T follicular helper cell (primary cell): ENCODE measurements at places on chromosomes 2 and 18.

DNA sequence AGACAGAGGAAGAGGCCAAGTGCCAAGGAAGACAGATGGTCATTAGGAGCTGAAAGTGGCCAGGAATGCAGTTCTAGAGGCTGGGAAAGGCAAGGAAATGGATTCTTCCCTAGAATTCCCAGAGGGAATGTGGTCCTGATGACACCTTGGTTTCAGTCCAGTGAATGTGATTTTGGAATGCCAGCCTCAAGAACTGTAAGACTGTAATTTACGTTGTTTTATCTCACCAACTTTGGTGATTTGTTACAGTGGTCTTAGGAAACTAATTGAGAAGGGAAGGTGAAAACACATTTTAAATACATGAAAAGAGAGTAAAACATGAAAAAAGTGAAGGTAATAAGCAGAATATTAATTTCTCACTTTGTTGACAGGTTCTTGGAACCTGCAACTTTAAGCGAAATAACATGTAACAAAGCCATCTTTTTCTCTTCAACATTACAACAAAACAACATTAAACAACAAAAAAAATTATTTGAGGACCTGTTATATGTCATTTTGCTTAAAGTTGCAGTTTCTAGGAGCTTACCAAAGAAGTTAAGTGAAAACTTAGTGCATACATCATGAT is 370.2 kb downstream of the METTL4 start:
- no peak for DNase-seq

GRCh38 chr18:56907771-56908170 is 239.1 kb upstream of the BOD1L2 start:
- no peak for DNase-seq

DNA sequence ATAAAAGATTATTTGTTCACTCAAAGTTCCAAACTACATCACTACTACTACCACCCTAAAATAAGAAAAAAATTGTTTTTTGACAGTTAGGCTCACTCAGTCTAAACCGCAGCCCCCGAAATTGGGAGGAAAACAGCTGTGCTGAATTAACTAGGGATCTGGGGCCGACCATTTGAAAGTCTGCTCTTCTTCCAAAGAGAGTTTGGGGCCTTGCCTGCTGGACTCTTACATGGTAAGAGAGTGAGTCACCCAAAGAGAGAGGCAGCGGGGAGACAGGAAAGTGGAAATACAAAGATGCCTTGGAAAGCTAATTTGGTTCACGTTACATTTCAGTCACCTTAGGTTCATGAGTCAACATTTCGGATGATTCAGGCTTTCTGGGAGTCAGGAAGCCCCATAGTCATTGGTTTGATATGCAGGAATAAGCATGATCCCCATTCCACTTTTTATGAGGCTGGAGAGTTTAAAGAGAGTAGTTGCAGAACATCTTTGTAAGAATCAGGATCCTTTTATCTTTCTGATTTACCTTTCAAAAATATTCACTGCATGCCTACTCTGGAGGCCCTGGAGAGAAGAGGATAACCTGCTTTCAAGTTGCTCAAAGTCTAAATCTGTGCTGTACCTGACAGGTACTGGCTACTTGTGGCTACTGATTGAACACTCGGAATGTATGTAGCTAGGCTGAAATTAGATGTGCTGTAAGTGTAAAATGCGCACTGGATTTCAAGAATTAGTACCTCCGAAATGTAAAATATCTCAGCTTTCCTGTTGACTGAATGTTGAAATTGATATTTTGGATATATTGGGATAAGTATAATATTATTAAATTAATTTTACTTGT is 995 bp upstream of the RTN4 start:
- DNase-seq: peak; percentile 27

GRCh38 chr2:200104015-200104414 is 148.6 kb downstream of the MAIP1 start:
- DNase-seq: no peak

DNA sequence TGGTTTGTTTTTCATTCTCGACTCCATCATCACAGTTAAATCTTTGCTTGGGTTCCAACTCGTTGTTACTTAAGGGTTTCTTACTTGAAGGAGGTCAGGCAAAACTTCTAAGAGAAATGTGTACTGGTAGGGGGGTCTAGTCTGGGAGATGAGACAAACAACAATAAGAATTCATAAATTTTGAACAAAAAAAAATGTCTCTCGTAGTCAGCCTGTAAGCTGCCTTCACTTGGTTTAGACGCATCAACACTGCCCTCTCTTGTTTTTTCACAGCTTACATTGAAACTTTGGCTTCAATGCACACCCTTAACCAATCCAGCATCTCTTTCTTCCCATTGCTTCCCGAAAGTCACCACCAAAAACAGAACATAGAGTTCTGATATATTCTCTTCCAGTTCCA is 576.4 kb upstream of the PIK3C3 start:
- DNase-seq: no peak

- no peak for DNase-seq
These were observed 217.8 kb downstream of the BCL11A start for GRCh38 chr2:60335533-60336237.

DNA sequence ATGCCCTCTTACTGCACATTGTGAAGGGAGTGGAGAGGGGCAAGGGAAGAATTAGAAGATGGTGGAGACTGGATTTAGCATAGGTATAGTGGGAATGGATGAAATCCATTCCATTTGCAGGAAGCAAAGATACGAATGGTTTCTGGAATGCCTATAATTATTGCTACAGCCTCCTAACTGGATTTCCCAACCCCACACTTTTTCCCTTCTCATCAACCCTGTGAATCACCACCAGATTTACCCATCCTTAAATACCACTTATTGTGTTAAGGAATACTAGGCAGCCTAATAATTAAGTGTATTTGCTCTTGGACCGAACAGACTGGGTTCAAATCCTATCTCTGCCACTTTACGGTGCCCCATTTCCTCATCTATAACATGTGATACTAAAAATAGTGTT is 39.3 kb upstream of the CREB1 start:
- no peak for DNase-seq

- DNase-seq: no peak
These were observed 61.2 kb downstream of the ATOH8 start for GRCh38 chr2:85814802-85815550.

DNA sequence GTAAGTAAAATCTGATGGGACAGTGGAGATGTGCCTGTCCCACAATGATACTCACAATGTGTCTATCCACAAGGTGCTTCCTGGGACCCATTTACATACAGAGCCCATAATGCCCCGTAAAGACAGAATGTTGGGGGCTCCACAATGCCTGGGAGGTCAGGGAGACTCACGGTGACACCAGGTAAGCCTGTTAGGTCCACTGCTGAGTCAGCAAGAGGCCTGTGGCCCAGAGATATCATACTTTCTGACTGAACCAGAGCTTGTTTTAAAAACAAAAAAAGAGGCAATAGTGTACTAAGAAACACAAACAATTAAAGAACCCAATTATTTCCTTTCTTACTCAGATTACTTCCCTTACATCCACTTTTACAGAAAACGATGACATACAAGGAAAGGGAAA is 771.1 kb upstream of the ID2 start:
- no peak for DNase-seq

GRCh38 chr2:76472946-76473345 is 762.2 kb upstream of the GCFC2 start:
- no peak for DNase-seq

DNA sequence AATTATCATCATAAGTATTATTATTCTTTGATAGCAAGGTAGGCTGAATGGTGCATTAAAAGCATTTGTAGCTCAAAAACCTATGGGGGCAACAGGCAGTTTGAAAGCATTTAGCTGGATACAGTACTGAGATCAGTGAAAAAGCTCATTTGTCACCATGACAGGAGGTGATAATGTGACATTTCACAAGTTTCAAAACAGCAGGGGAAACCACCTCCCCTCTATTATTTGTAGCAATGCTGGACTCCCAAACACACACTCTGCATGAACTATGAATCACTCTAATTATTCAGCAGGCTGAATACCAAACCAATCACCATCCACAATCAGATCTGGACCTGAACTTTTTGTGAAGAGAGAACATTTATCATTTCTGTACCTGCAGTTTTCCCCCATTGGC is 63.4 kb downstream of the MYO5B start:
- DNase-seq: no peak

DNA sequence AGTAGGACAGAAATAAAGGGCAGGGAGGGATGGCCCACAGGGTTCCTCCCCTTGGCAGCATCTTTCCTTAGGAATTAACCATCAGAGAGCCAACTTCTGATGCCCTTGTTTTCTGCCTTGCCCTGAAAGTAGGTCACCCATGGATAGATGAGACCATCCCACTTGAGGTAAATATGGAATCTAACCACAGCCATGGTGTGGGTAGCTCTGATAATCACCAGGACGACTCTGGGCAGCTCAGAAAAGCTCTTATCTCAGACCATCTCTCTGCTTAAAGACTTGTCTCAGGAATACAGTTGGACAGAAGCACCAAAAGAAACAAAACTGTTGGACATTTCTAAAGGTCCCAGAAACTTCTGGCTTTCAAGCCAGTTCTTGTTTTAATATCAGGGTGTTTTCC is 101.4 kb upstream of the CELF4 start:
- no peak for DNase-seq

DNA sequence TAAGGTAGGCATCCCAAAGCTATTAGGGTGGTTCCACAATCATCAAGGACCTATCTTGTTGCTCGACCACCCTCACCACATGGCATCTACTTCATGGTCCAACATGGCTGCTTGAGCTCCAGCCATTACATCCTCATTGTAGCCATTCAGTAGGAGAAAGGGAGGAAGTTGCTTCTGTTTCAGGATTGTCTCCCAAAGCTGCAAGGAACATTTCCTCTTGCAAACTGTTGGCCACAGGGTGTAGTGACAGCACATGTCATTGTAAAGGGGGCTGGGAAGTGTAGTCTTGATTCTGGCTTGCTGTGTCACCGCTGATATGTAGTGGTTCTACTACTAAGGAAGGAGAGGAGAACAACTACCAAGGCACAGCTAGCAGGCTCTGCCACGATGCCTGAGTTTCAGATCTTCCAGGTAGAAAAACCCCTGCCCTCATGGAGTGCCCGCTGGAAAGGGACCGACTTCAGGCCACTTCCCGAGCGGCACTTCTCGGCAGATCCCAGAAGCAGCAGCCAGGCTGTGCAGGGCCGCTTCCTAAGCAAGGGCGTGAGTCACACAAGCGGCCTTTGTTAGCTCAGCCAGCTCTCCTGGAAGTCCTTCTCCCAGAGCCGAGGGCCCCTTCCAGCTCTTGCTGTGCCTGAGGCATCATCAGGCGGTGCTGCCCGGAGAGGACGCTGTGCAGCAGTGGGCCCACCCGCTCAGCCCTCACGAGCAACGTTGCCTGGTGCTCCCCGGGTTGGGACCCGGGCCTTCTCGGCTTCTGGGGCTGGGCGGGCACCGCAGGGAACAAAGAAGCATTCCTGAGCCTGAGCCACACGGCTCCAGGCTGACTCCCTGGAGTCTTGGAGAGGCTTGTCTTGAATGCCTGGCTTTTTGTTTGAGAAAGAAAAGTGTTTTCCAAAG is 58.2 kb downstream of the HS6ST1 start:
- no peak for DNase-seq

DNA sequence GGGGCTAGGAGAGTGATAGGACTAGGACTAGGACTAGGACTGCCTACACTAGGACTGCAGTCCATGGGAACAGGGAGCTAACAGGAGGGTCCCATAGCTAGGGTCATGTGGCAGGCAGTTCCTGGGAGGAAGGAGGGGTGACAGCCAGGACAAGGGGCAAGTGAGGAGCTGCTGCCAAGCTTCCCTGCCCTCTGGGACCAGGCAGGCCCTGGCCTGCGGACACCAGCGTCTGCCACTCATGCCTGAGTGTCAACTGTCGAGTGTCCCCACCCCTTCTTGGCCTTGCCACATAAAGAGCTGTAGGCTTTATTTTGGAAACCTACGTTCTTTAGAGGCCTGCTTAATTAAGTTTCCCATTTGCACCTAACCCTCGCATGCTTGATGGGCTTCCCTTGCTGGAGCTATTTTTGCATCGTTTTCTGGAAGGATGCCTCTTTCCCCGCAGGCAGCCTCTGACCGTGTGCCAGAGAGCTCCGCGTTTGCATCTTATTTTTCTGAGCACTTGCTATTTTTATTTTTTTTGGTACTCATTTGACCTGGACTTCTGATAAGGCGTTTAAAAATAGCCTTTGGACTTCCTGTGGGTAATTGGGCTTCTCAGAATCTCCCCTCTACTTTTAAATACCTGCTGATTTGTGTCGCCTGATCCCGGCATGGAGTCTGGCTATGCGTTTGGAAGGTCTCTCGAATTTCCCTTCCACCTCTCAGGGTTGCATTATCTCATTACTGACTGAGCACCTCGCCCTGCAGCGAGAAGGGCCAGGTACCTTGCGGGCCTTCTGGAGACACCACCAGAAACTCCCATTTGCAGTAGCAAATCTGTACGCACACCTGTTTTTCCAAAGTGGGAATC is 66.4 kb downstream of the SH3RF3 start:
- DNase-seq: no peak

GRCh38 chr2:10835052-10835970 is 22.7 kb upstream of the PDIA6 start:
- DNase-seq: peak; percentile 71

- no peak for DNase-seq
These were observed 16.2 kb upstream of the STEAP3 start for GRCh38 chr2:119207447-119207846.

- DNase-seq: no peak
These were observed 63.2 kb upstream of the MGAT4A start for GRCh38 chr2:98793897-98794830.

DNA sequence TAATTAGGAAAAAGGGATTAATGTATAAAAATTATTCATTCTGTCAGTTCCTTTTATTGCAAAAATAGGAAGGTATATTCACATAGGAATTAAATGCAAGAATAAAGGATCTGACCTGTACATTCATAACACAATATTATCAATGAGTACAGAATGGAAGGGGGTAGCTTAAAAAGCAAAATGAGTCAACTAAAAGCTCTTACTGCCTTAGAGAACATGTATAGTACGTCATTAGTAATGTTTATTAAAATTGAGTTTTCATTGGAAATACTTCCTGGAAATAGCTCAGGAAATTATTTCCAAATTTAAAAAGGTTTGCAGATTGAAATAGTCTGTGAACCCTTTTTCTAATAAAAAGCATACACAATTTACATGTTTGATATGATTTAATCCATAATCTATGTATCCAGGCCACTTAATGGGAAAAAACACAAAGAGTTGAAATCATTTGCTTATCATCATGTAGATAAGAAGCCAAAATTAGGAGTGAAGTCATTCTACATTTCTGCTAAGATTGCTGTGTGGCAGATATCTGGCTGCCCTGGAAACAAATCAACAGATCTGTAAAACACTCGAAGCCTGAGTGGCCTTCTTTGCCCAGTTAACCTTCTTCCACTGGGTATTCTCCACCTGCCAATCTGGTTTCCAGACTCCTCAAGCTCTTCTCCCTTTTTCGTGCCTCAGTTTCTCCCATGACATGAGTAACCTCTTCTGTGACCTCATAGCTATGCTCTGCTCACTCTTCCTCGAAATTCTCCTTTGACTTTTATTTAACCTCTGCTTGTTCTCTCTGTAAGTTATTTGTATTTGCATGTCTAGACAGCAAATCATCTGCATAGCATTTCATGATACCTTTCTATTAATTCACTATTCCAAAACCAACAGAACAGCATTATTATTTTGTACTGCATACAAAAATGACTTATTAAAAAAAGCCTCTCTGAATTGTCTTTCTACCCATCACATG is 181.2 kb upstream of the REV1 start:
- no peak for DNase-seq

- DNase-seq: no peak
These were observed 377.7 kb upstream of the SALL3 start for GRCh38 chr18:78601923-78602322.

GRCh38 chr2:3073704-3074103 is 303.9 kb downstream of the EIPR1 start:
- DNase-seq: no peak

GRCh38 chr18:39558658-39559057 is 1993.1 kb upstream of the CELF4 start:
- DNase-seq: no peak
